Peyer's patch (tissue), 4 donors: ENCODE measurements at places on chromosomes 2 and 18.

- DNase-seq: no peak
These were observed 31.5 kb downstream of the DOCK10 start for GRCh38 chr2:225010804-225011203.

- DNase-seq: no peak
These were observed 4.2 kb downstream of the RPRM start for GRCh38 chr2:153474407-153474806.

DNA sequence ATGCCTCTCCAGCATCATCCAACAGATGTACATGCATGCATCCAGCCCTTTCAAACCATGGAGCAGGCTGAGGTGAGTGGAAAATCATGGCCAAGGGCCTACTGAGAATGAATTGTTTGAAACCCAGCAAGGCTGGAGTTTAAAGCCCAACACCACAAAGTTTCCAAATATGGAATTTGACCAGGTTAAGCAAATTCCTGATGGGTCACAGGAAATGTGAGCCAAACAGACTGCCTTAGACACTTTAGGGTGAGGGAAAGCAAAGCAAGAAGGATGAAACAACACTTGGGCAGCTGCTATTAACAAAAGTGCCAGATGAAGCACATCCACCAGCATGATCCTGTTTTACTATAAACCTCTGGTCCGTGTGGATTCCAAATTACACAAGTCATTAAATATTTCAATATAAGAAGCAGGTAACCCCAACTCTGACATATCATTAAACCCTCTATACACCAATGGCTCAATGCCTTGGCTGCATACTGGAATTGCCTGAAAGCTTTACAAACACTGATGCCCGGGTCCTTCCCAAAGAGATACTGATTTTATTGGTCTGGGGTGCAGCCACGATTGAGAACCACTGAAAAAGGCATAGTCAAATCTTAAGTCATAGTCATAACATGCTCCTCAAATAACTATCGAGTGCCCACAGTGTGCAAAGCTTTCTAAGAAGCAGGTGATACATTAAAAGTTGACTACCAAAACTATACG, 9.1 kb downstream of the KLF7 start:
- no peak for DNase-seq

DNA sequence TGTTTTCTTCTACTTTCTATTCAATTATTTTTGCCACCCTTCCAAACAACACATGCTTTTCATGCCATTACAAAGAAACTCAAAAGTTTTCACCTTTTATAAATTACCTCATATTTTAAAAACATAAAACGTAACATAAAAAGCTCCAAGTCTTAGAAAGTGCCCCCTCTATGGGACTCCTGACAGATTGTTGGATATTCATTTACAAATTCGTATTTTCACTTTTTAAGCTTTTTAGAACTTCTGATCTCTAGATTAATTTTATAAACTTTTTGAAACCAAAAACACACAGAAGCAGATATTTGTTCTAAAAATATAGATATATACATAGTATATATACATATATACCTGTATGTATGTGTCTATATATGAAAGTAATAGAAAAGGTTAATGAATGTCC, 1.5 kb downstream of the COL5A2 start:
- DNase-seq: no peak

GRCh38 chr2:98191883-98192282, 104.9 kb downstream of the VWA3B start:
- DNase-seq: no peak

DNA sequence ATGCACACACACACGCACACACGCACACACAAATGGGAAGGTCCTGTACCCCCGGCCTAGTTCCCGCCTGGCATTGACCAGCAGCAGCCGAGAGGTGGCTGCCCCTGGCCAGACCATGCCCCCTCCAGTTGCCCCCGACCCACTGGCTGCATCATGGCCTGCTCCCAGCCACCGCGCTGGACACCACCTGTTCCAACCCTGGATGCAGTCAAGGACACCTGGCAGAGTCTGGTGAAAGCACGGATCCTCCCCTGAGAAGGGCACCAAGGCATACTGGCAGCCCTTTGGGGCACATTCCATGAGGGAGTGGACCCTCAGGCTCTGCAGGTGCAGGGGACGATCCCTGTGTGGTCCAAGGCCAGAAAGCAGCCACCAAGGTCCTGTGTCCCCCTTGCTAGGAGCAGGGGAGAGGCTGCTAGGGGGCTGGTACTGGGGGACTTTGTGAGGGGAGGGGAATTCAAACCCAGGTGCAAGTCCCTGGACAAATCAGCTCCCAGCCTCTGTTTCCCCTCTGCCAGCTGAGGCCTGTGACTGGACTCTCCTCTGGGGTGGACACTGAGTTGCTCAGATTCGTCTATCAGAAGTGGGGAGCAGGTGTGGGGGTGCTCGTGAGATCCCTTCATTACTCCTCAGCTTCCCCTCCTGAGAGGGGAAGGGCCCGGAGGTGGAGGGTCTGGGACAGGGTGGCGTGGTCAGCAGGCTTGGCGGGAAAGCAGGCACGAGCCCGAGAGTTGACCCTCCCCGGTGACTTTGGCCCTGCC, 3.5 kb downstream of the ESPNL start:
- peak; percentile 38 for DNase-seq

- no peak for DNase-seq
These were observed 128.8 kb upstream of the TACR1 start for GRCh38 chr2:75328156-75328555.

GRCh38 chr2:133365117-133365516, 203.1 kb downstream of the NCKAP5 start:
- no peak for DNase-seq

DNA sequence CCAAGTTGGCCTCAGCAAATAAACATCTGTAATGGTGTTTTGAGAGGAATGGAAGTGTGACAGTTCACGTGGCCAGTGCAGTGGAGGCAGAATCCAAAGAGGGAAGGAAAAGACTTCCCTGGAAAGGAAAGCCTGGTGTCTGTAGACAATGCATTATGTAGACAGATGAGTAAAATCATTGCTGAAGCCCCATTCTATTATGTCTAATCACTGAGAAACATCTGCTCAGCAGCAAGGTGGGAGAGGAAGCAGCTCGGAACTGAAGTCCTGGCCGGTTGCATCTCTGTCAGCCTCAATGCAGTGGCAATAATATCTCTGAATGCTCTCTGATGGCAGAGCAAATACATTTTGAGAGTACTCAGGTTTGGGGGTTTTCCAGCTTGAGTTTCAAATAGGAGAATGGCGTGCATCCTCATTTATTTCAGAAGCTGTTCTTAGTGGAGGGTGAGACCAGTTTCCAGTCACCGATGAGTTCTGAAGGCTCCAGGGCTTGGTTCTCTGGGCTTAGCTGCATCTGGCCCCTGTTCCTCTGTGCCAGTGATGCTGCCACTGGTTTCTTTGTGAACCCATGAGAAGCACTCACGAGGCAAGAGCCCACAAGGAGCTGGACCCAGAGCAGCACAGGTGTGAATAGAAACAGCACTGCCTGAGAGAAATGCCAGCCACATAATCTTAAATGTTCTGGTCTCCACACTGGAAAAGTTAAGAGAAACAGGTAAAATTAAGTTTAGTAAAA, 63.3 kb downstream of the RPIA start:
- no peak for DNase-seq

GRCh38 chr2:120673571-120674061, 62.1 kb upstream of the GLI2 start:
- DNase-seq: no peak

- no peak for DNase-seq
These were observed 240.6 kb upstream of the CWC22 start for GRCh38 chr2:180247658-180248057.

GRCh38 chr18:46293742-46294181, 189.6 kb downstream of the HAUS1 start:
- no peak for DNase-seq

DNA sequence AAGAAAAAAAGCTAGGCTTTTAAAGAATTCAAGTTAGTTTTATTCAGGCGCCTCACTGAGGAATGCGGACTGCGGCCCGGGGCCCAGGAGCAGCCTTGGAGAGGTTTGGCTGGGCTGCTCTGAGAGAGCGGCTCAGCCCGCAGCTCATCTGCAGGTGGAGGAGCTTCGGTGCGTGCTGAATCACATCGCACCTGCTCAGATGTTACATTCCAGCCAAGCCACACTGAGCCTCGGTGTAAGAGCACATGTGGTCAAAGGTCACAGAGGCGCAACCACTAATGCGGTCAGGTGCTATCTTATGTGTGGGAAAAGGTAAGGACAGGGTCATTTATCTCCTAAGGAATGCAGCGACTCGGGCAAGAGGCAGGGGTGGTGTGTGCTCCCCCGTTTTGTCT, 17.1 kb upstream of the CNDP1 start:
- peak; percentile 82 for DNase-seq

DNA sequence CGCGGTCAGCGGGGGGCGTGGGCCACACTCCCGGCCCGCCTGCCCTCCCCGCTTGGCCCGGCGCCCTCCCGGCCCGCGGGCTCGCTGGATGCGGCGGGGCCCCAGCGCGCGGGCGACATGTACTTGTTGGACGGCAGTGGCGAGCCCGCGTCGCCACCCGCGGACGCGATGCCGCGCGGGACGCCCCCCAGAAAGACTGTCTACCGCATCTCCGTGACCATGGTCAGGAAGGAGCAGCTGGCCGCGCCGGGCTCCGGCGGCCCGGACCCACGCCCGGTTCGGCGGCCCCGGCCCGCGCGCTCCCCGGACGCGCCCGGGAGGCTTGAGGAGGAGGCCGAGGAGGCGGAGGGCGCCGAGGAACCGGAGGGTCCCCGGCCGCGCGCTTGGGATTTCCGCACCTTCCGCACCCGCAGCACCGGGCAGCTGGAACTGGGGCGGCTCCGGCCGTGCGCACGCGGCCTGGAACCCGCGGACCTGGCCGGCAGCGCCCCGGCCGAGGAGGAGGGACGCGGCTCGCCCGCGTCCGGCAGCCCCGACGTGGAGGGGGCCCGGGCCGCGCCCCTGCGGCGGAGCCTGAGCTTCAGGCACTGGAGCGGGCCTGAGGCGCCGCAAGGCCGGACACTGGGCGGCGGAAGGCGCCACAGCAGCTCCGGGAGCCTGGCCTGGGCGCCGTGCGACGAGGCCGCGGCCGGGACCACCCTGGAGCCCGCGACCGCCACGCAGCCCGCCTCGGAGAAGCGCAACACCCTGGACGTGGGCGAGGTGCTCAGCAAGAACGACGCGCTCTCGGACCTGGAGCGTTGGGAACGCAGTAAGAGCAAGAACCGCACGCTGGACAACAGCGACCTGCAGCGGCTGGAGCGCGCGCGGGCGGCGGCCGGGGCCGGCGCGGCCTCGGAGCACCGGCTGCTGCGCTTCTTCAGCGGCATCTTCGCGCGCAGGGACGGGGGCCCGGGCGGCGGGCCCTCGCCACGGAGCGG, 176.4 kb downstream of the AGAP1 start:
- DNase-seq: peak; percentile 81

DNA sequence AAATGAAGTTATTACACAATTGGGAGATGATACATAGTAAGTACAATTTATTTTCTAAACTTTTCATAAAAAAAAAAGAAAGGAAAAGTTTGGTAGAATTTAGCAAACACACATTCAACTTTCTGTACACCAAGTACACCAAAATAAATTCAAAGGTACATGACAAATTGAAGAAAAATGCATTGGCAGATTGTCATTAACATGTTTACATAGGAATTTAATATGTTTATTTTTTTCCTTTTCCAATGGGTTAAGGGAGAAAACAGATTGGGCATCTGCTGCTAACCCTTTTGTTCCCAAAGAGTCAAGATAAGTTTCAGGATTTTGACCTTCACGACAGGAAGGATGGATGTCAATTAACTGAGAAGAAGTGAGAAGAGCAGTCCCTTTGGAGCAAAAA, 620.4 kb downstream of the XIRP2 start:
- DNase-seq: no peak

DNA sequence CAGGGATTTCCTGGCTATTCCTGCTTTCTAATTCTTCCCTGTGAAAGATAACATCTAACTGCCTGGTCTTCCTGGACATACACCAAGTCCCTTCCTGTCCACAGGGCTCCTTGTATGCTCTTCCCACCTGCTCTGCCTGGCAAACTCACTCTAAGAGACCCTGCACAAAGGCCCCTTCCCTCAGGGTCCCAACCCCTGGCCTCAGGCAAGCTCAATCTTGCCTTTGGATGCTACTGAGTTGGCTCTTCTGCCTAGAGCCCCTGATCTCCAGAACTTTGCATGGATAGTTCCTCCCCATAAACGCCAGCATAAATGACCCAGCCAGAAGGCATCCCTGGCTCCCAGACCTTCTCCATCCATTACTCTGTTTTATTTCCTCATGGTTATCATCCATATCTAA, 98.3 kb upstream of the OTOS start:
- DNase-seq: no peak

- DNase-seq: no peak
These were observed 155.4 kb downstream of the ASB1 start for GRCh38 chr2:238582159-238582558.

- no peak for DNase-seq
These were observed 100.4 kb downstream of the CCDC141 start for GRCh38 chr2:178949584-178949983.

DNA sequence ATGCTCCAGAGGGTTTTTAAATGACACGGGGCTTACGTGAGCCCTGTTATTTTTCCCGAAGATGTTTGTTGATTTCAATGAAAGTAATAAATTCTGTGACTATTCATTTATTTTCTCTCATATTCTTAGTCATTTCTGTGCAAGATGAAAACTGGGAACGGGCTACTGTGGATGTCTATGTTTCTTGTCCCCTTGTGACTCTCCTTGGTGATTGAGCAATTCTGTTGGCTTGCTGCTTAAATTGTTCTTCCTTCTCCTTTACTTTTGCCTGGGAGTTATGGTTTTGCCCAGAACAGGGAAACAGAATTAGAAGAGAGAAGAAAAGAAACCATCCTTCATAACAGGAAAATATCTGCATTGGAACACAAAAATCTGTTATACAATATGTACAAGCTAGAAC, 508.2 kb upstream of the DSEL start:
- DNase-seq: no peak

GRCh38 chr18:62602706-62603105, 79.9 kb downstream of the ZCCHC2 start:
- no peak for DNase-seq

DNA sequence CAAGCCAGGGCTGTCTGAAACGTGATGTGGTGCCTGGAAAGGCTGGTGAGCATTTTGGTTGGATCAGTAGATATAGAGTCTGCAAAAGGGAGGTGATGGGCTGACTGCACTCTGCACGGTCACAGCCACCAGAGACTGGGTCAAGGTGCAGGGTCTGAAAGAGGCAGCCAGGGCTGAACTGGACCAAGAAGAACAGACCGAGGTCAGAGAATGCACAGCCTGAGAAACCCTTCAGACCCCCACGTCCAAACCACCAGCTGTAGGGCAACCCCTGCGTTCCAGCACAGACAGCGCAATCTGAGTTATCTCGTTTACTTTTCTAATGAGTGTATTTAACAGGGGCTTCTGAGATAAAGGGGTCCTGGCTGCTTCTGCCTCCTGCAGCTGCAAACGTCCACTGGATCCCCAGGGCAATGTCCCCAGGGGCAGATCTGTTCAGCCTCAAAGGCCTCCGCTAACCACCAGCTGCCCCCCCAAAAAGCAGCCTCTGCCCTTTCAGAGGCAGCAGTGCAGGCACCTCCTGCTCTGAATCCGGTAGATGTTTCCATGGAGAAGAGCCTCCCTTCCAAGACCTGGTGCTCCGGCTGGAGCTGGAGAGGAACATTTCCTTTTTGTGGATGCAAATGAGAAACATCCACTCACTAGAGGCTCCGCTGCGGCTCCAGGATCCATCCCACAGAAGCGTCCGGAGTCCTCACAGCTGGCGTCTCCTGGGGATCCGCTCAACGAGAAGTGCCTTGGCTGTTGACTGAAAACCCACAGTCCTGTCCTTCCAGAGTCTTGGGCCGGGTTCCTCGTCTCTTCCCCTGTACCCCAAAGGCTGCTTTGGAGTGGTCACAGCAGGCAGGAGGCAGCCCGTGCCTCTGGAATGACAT, 970 bp upstream of the KCNG2 start:
- DNase-seq: peak; percentile 38

- no peak for DNase-seq
These were observed 1.9 kb downstream of the LDLRAD4 start for GRCh38 chr18:13220361-13220991.
